Activated naive CD4-positive, alpha-beta T cell treated with anti-CD3 and anti-CD28 coated beads for 36 hours (primary cell): ENCODE measurements at places on chromosomes 16 and 17. TPM values are rescaled to one million over a fixed set of nuclear protein-coding genes. Genes with fewer than 3 reads are reported as not detected.

DNA sequence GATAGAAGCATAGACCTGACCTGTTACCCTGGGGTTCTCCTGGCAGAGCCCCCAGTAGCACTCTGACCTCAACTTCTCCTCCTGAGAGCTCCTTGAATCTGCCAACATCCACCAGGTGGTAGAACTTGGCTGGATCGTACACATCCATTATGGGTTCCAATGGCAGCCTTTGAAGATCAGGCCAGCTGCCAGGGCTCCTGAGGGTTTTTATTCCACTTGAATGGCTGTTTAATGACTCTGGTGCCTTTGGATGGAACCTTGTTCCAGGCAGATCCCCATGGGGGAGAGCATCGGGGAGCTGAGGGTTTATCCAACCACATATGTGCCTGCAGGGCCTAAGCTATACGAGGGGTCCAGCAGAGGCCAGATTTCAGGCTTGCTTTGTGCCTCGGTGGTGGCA, 47.1 kb upstream of the CLEC19A start:
- H3K4me1 ChIP-seq, result no peaks in the 10 kb centered on the region
- H3K36me3 ChIP-seq, result peaks cover 3% of the 10 kb centered on the region
- no peak for DNase-seq

DNA sequence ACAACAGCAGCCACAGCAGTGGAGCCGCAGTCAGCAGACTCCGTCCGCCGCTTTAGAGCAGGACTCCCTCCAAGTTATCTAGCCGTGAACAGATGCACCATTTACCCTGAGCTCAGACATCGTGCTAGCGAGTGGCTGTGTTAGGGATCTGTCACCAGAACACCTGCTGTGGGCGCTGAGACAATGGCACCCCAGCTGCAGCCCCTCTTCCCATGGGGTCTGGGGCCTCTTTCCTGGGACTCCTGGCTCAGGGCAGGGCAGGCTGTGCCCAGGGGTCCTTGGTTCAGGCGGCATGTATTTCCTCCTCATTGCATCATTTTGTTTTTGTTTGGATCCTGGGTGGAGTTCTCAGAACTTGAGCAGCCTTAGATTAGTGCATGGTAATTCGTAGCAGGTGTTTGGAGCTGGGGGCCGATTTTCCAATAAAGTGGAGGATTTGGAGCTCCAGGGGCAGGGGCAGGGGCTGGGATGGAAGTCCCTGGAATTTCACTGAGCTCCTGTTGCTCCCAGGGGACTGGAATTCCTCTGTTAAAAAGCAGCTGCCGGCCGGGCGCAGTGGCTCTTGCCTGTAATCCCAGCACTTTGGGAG, 23.4 kb downstream of the NMRAL1 start:
- H3K27me3 ChIP-seq, result no peaks in the 10 kb centered on the region
- no peak for DNase-seq
- no peak overlapping the region for H3K4me3 ChIP-seq

GRCh38 chr16:78050734-78051400, 28.5 kb downstream of the CLEC3A start:
- peaks cover 11% of the 10 kb centered on the region for H3K27me3 ChIP-seq
- no peaks in the 10 kb centered on the region for H3K36me3 ChIP-seq
- H3K27ac ChIP-seq, result no peak overlapping the region
- no peak overlapping the region for H3K4me3 ChIP-seq

GRCh38 chr17:81422776-81423697, 27.8 kb downstream of the BAHCC1 start:
- H3K36me3 ChIP-seq, result no peaks in the 10 kb centered on the region
- H3K4me1 ChIP-seq, result peaks cover 4% of the 10 kb centered on the region
- no peak overlapping the region for H3K27ac ChIP-seq
- DNase-seq, result no peak

- H3K4me1 ChIP-seq, result peaks cover 28% of the 10 kb centered on the region
- no peaks in the 10 kb centered on the region for H3K27me3 ChIP-seq
- DNase-seq, result no peak
- peaks cover 60% of the 10 kb centered on the region for H3K36me3 ChIP-seq
Measured at GRCh38 chr16:71919035-71919434, 23.7 kb downstream of the IST1 start.

DNA sequence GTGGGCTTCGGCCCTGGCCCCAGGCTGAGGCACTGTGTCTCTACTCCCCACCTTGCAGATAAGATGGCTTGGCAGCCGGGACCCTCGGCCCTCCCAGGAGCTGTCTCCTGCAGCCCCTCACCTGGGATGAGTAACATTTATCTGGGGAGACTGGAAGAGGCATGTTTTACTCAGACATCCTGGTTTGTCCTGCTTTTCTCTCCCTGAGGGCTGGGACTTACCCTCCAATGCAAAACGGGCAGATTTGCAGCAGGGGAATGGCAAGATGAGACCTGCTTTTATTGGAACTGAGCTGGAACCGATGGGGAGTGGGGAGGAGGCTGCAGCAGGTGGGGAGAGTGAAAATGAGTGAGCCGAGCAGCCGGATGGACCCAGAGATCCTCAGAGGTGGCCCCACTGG, 27.3 kb upstream of the UBE2G1 start:
- DNase-seq, result no peak
- no peak overlapping the region for H3K4me3 ChIP-seq
- H3K4me1 ChIP-seq, result peaks cover 8% of the 10 kb centered on the region
- no peak overlapping the region for H3K27ac ChIP-seq

GRCh38 chr16:54370278-54371040, 83.9 kb upstream of the IRX3 start:
- H3K36me3 ChIP-seq, result no peaks in the 10 kb centered on the region
- H3K4me1 ChIP-seq, result peaks cover 4% of the 10 kb centered on the region
- H3K27me3 ChIP-seq, result peaks cover 45% of the 10 kb centered on the region
- H3K27ac ChIP-seq, result no peak overlapping the region
- DNase-seq, result no peak

AGRP gene
- not detected for total RNA-seq

TEKT5 gene
- total RNA-seq, result 0.15 TPM

OMG gene
- not detected for total RNA-seq

TBC1D28 gene
- not detected for total RNA-seq

SOX15 gene
- total RNA-seq, result not detected

GUCY2D gene
- total RNA-seq, result not detected

CASKIN1 gene
- 0.15 TPM for total RNA-seq

ATP6V0C gene
- total RNA-seq, result 81.9 TPM

CDT1 gene
- 223 TPM for total RNA-seq
